ENCODE measurements at places on chromosomes 1 and 21. TPM values are rescaled to one million over a fixed set of nuclear protein-coding genes. Genes with fewer than 3 reads are reported as not detected.

CNKSR1 gene
- total RNA-seq: 37.3 TPM

DNA sequence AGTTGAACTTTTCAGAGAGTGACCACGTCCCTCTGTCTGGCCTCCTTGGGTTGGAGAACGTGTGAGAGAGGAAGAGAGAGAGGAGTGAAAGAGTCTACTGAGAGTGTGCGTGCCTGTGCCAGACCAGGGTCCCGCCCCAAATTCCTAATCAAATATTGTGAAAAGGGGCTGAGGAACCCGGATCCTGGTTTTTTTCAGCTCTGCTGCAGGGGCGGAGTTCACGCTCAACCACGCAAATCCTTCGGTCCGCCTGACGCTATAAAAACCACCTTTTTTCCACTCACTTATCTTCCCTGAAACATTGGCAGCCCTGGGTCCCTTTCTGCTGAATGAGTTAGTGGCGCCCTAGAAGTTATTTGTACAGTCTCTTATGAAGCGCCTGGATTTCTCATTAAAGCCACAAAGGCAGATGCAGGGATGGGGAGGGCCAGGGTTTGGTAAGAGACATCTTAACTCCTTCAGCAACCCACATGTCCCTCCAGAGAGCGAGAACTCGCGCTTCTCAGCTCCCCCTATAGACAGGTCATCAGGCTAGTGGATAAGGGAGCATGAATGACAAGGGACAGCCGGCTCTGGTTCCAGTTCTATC, at the start of gene FMOD:
FMOD (minus strand) TSS at position 86 of the 589 bp plus-strand sequence. CDS start 2,852 bp downstream, outside the sequence.
- DNase-seq: peak; percentile 47

INTS11 gene
- 80.6 TPM for total RNA-seq

SEMA6C gene
- total RNA-seq: 2.7 TPM

DNA sequence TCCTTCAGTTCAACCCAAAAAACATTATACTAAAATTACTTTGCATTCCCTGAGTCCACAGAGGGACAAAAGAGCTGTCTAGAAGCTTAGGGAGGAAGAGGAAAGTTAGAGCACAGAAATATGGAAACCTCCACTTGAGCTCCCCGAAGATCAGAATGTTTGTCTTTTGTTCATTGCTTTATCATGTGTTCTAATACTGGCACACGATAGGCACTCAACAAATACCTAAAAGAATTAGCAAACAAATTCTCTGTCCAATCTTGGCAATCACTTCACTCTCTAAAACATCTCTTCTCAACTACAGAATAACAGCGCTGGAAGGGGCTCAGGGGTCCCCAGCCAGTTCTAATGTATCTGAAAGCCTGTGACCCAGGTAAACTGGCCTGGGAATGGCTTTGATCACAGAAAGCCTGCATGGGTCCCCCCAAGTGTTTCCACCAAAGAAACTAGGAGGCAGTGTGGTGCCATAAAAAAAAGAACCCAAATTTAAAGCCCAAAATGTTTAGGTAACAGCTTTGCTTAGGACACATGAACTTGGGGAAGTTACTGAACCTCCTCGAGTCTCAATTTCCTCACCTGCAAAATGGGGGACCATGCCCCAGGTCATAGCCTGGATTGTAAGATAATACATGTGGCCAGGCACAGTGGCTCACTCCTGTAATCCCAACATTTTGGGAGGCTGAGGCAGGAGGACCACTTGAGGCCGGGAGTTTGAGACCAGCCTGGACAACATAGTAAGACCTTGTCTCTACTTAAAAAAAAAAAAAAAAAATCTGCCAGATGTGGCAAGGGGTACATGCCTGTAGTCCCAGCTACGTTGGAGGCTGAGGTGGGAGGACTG, 45.8 kb downstream of the SSBP3 start:
- DNase-seq: no peak

DNA sequence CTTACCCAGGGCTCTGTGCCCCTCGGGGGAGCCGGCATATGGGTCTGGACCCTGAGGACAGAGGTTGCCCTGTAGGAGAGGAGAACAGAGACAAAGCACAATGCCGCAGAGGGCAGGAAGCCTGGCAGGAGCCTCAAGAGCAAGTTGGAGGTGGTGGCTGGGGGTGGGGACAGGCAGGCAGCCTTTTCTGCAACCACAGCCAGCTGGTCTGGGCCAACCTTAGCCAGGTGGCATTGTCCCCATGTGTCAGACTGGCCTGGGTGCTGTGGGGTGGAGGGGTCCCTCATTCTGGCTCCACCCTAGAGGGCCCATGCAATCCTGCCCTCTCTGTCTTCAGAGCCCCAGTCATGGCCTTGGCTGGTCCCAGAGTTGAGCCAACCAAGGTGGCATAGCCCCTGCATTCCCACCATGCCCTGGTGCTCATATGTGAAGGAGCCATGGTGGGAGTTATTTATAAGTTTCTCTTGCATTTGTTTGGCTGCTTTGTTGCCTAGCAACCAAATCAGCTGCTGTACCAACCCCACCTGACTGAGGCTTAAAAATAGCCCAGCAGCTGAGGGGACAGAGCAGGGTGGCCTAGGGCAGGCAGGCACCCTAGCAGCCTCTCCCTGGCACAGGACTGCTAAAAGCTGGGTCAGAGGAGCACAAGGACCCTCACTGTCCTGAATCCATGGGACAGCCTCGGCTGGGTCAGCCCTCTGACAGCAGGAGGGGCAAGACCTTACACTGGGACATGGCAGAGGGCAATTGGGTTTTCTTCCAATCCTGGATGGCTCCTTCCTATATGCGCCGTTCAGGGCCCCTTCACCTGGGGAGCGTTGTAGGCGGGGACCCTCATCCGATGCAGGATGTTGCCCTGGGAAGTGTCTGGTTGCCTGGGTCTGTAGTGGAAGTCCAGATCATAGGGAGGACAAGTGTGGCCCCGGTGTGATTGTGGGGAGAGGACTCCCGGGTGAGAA, 19.5 kb downstream of the MAP7D1 start:
- peak; percentile 61 for DNase-seq

DNA sequence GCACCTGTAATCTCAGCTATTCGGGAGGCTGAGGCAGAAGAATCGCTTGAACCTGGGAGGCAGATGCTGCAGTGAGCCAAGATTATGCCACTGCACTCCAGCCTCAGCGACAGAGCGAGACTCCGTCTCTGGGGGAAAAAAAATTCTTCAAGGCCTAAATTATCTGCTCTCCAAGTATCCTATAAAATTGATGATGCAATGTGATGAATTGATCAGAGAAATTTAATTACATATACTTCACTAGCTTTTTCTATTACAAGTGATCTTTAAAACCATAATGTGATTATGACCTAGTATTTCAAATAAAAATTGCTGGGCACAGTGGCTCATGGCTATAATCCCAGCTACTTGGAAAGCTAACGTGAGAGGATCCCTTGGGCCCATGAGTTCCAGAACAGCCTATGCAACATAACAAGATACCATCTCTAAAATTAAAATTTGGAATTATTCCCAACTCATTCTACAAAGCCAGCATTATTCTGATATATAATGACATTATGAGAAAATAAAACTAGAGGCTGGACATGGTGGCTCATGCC, 43.7 kb downstream of the ARID4B start:
- no peak for DNase-seq

DNA sequence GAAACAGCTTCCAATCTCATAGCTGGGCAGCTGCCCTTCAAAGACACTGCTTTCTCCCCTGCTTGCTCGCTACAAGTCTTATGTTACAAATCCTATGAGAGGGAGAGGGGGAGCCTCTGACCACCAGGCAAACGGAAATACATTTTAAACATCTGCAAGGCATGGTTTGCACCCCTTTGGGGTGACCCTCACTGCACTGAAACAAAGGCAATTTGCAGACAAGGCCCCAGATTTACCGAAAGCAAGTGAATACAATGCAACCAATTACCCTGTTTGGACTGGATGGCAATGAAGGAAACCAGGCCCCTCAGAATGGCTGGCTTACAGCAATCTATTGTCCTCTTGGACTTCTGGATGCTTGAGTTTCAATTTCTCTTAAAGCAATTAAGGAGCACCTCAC, 11.8 kb upstream of the ATP13A2 start:
- no peak for DNase-seq

GRCh38 chr1:174940646-174941175, 59.0 kb upstream of the CACYBP start:
- no peak for DNase-seq

GRCh38 chr1:233869680-233870079, 34.8 kb upstream of the SLC35F3 start:
- DNase-seq: no peak

- DNase-seq: no peak
Observed at GRCh38 chr1:220409771-220410595, 118.0 kb upstream of the MARK1 start.

DNA sequence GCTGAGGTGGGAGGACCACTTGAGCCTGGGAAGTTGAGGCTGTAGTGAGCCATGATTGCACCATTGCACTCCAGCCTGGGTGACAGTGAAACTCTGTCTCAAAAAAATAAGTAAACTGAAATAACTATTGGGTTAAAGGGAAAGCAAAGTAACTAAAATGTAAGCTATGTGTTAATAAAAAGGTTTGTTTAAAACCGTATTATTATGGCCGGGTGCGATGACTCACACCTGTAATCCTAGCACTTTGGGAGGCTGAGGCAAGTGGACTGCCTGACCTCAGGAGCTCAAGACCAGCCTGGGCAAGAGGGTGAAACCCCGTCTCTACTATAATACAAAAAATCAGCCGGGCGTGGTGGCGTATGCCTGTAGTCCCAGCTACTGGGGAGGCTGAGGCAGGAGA, 27.0 kb downstream of the NVL start:
- no peak for DNase-seq

- no peak for DNase-seq
Observed at GRCh38 chr1:89786628-89787214, 34.1 kb upstream of the LRRC8D start.

- DNase-seq: no peak
Observed at GRCh38 chr1:19262047-19262446, 10.4 kb downstream of the MRTO4 start.

MIXL1 gene
- 0.34 TPM for total RNA-seq

GRCh38 chr1:212475151-212475550, 42.4 kb downstream of the NENF start:
- DNase-seq: no peak

HFM1 gene
- total RNA-seq: 0.09 TPM

- no peak for DNase-seq
Observed at GRCh38 chr1:209616366-209617046, 33.0 kb downstream of the CAMK1G start.

DNA sequence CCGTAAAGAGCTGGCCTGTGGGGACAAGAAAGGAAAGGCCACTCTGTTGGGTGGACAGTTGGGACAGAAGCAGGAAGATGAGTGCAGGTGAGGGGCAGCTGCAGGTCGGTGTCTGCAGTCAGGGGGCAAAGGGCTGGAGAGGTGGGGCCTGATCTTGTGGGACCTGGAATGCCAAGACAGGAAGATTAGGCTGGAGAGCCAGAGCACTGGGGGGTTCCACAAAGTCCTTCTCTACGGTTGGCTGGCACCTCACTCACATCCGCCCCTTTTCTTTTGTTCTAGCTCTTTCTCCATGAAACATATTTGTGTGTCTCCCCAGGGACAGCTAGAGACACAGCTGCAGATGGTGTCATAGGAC, 404.1 kb downstream of the PTPRU start:
- no peak for DNase-seq

IL19 gene
- total RNA-seq: not detected

TTC39A gene
- 114 TPM for total RNA-seq

GRCh38 chr1:31413405-31414001, 490 bp downstream of the SERINC2 start:
- peak; percentile 88 for DNase-seq

KIAA1614 gene
- 1.6 TPM for total RNA-seq

DNA sequence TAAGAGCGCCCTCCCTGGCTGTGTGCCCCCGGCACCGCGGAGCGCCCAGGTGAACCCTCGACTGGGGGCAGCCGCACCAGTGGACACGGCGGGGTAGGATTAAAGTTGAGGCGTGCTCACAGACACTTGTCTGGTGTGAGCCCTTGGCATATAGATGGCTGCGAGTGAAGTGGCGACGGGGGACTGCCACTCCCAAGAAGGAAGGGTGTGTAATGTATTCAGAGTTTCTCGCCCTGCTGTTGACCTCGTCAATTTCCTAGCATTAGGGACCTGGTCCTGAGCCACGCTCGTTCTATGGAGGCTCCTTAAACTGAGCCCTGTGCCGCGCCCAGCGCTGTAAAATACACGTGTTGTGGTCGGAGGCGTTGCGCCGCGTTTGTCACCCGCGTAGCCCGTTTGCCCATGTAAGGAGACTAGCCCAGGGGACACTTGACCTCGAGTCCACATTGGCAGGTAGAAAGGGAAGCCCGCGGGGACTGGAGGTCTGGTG, 554 bp downstream of the EVA1C start:
- DNase-seq: peak; percentile 78

- DNase-seq: no peak
Observed at GRCh38 chr1:106249365-106249764, 807.1 kb upstream of the PRMT6 start.

CROCC gene
- total RNA-seq: 11.3 TPM

C21orf91 gene
- 4.6 TPM for total RNA-seq

PADI4 gene
- not detected for total RNA-seq

ARHGEF10L gene
- total RNA-seq: 91.0 TPM

- no peak for DNase-seq
Observed at GRCh38 chr1:218479436-218480115, 134.4 kb downstream of the TGFB2 start.

URB2 gene
- 7.4 TPM for total RNA-seq

DNA sequence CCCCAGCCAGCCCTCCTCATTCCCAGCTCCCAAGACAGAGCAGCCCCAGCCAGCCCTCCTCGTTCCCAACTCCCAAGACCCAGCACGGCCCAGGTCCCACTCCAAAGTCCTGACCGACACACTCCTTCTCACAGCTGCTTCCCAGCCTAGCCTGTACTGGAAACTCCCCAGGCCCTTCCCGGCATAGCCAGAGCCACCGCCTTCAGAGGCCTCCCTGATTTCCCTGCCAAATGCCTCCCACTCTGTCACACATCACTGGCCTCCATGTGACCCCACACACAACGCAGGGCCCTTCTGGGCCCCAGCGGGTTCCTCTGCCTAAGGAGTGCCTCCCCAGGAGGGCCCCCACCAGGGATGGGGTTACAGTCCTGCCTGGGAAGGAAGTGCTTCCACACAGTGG, 2.8 kb downstream of the UBE2J2 start:
- DNase-seq: no peak

DNA sequence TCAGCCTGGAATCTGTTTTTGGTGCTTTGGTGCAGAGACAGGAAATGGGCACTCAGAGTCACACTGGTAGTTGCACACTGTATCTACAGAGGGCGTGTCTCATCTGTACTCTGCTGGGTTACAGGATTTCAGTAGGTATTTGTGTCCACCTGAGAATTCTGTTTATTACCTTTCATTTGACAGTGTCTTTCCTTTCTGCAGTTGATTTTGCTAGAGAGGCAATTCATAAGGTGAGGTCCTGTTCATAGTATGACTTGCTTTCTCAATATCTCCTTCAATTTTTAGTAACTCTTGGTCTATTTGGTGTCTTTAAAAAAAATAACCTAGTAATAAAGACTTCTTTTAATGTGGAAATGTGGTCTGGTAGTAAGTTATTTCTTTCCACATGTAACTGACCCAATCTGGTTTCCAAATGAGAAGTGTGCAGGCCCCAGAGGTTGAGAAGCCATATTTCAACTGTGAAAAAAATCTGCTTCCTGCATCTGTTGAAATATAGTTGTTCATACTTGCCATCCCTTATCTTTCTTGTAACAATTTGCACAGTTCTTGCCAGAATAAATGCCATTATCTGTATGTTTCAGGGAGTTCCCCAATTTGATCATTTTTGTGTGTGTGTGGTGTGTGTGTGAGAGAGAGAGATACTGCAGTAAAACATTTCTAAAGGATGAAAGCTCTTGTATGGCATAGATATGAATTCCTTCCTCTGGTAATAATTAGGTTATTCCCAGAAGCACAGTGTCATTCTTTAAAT, 78.4 kb upstream of the DNAJC6 start:
- no peak for DNase-seq

GRCh38 chr1:208652296-208653160, 408.3 kb upstream of the PLXNA2 start:
- DNase-seq: peak; percentile 28

Data from left colon (tissue), 2 donors.